ENCODE measurements at places on chromosomes 2 and 18. TPM values are rescaled to one million over a fixed set of nuclear protein-coding genes. Genes with fewer than 3 reads are reported as not detected.

FLACC1 gene
- total RNA-seq, result 0.55 TPM

CRYBA2 gene
- not detected for total RNA-seq

TMEM247 gene
- not detected for total RNA-seq

CFAP65 gene
- total RNA-seq, result not detected

PRKAG3 gene
- total RNA-seq, result 0.16 TPM

SELENOI gene
- total RNA-seq, result 57.3 TPM

KYNU gene
- not detected for total RNA-seq

SIX2 gene
- total RNA-seq, result 51.9 TPM

MPV17 gene
- 76.6 TPM for total RNA-seq

RGPD3 gene
- total RNA-seq, result not detected

PRSS56 gene
- total RNA-seq, result 0.38 TPM

ARHGEF4 gene
- total RNA-seq, result not detected

HMSD gene
- not detected for total RNA-seq

C1GALT1C1L gene
- total RNA-seq, result 3.7 TPM

NEU2 gene
- not detected for total RNA-seq

GRB14 gene
- not detected for total RNA-seq

GPAT2 gene
- 0.08 TPM for total RNA-seq

CPO gene
- not detected for total RNA-seq

GPR155 gene
- 13.5 TPM for total RNA-seq

POTEE gene
- 1.0 TPM for total RNA-seq

GDF7 gene
- total RNA-seq, result 0.03 TPM

RAPGEF4 gene
- total RNA-seq, result 5.1 TPM

CYRIA gene
- 18.3 TPM for total RNA-seq

GPR17 gene
- total RNA-seq, result not detected

Measured in SJCRH30 (cell line).